Pulmonary artery endothelial cell (primary cell): ENCODE measurements at places on chromosomes 16 and 17. TPM values are rescaled to one million over a fixed set of nuclear protein-coding genes. Genes with fewer than 3 reads are reported as not detected.

DNA sequence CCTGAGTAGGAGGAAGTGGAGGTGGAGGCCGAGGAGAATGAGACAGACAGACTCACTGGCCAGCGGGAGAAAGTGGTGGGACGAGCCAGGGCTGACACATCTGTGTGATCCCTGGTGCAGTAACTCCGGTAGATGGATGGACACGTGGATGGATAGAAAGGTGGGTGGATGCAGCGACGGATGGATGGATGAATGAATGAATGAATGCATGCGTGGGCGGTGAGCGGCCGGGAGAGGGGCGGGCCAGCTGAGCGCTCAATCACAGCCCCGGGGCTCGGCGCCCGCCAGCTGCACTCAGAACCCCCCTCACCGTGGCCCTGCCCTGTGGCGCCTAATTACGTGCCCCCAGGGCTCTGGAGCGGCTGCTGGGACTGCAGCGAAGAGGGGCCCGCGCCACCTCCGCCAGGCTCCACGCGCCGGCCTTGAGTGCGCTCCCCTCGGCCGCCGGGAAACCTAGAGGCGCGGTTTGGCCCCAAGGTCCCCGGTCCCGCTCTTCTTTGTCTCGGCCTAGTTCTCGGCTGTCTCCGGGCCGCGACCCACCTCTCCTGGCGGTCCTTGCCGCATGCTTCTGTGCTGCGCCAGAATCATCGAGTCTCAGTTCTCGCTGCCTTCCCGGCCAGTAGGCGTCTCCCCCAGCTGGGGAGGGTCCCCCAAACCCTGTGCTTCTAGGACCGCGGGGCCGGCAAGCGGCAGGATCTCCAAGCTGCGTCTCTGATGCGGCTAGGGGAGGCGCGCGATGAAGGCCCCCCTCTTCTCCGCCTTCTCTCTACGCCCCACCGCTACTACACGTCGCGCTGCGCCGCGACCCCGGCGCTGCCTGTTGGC, 41.0 kb downstream of the RAI1 start:
- DNase-seq, result no peak

- DNase-seq, result no peak
These were observed 2.3 kb upstream of the GP2 start for GRCh38 chr16:20329392-20330138.

GRCh38 chr17:75313941-75314551, 24.8 kb upstream of the SLC25A19 start:
- no peak for DNase-seq

DNA sequence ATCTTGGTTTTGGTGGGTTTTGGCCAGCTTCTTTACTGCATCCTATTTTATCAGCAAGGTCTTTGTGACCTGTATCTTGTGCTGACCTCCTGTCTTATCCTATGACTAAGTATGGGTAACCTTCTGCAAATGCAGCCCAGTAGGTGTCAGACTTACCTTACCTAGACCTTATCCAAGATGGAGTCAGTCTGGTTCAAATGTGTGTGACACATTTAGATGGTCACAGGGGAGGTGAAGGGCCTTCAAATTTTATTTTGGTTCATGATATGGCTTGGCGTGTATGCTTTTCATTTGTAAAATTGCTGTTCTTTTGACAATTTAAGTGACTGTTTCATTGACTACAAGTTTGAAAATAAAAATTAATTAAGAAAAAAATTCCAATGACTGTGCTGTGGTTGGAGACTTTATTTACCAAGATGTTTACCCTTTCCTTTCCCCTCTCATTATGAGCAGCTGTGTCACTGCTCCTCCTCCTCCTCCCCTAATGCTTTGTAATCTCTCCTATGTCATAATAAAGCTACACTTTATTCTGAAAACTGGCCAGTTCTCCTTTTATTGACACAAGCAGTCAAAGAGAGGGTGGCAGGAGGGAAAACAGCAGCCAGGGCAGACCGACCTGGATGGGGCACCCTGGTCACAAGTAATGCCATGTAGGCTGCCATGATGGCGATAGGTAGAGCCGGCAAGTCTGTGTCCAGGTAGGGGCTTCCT, 49.4 kb downstream of the TNFRSF13B start:
- no peak for DNase-seq

DNA sequence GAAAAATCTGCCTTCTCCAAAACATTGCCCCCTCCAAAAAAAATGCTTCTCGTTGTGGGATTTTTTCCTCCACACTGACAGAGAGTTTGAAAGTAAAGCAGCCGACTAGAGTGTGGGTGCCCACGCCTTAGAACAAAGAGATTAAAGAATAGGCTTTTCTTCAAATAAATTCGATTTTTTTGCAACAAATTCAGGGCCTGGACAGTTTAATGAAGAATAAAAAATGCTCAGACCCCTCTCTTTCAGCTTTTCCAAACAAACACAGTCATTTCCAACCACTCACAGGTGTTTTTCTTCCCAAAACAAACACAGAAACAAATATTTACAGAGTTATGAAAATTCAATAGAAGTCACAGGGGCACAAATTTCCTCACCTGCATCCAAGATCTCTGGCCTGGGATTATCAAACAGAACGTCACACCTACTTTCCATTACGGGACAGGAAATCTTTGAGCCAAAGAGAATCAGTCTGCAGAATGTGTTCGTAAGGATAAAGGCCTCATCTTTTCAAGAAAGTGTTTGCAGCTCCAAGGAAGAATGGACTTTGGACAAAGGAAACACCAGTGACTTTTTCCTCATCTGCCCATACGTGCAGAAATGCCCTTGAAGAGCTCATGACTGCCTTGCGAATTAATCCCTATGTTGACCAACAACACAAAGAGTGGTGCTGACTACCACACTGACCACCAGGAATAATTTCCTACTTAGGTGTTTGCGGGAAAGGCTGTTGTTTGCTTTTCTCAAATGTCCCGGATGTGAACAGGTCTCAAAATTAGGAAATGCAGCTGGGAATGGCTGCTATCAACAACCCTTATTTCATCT, 31.3 kb upstream of the TOX3 start:
- no peak for DNase-seq

DNA sequence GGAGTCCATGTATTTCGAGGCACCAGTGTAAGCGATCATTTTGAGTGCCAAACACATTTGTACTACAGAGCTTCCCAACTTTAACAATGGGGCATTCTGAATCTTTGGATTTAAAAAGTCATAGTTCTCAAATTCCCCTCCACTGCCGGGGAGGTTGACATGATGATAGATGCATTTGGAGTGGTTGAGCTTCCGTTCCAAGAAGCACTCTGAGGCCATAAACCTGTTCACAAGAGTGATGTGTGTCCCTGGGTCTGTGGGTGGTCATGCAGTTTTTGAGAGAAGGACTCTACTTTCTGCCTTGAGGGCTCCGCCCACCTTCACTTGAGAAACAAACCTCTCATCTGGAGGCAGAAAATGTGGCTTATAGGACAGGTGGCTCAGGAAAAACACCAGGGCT, 43.7 kb downstream of the IRX5 start:
- no peak for DNase-seq

DNA sequence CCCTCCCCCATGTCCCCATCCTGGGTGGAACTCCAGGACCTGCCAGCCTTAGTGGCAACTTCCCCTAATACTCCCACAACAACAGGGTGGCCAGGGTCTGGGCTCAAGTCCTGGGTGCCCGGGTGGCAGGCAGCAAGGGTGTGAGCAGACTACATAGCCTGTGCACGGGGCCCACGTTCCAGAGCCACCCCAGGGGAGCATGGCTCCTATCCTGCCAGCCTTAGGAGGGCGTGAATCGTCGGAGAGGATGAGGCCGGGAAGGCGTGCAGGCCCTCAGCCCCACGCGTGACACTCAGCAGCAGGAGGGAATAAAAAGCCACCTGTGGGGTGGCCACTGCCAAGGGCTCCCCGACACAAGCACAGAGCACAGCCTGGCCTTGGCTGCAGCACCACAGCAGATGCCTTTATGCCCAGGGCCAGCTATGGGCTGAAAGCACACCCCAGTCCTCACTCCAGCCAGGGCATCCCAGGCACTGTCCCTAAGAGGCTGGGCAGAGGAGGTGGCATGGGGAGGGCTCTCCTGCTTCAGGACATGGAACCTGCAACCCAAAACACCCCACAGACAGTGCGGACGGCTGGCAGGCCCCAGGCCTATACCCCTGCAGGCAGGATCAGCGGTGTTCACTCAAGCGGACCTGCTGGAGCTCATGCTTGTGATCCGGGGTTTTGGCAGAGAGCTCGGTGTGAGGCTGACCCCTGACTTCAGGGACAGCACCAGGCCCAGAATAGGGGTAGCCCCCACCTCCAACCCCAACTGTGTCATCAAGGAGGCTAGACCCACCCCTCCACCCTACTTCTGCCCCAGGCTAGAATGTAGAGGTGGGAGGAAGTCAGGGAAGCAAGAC, 2.7 kb downstream of the BCAR1 start:
- DNase-seq, result no peak

DNA sequence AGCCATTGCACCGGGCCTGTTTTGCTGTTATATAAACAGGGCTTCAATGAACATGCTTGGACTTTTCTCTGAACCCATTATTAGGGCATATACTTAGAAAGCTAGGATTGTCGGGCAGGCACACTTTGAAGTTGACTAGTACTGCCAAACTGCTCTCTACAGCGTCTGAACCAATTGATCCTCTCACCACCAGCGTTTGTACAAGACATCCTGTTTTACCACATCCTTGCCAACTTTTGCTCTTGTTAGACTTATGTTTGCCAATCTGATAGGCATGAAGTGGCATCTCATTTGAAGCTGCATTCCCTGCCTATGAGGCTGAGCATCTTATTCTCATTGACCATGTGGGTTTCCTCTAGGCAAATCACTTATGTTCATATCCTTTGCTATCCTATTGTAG, 7.4 kb upstream of the PPP1R9B start:
- DNase-seq, result no peak

GRCh38 chr17:38693700-38694329, 11.3 kb upstream of the MLLT6 start:
- no peak for DNase-seq

DNA sequence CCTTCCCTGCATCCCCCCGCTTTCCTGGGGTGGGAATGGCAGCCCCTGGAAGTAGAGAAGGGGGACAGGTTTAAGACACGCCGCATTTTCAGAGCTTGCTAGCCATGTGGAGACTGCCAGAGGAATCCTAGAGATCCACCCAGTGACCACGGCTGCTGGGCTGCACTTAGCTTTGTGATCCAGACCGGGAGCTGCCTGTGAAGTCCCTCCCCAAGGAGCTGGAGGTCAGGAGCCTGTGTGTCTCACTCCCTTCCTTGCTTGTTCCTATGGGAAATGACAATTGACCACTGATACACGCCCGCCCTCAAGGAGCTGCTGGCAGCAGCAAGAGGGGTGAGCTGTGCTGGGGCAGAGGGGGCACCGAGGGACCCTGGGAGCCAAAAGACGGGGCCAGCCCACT, 73.7 kb downstream of the SREBF1 start:
- no peak for DNase-seq

- no peak for DNase-seq
These were observed 67.9 kb downstream of the IRX6 start for GRCh38 chr16:55391760-55392375.

- DNase-seq, result no peak
These were observed 90.1 kb upstream of the CDC42EP4 start for GRCh38 chr17:73401911-73402310.

The SLC12A3 gene
- total RNA-seq, result not detected in 2 replicates

The AATK gene
- 2.1 and 3.0 TPM in 2 replicates for total RNA-seq

The RNF40 gene
- 63.8 and 99.4 TPM in 2 replicates for total RNA-seq
